ENCODE measurements at places on chromosomes 5 and 9. TPM values are rescaled to one million over a fixed set of nuclear protein-coding genes. Genes with fewer than 3 reads are reported as not detected.

STC2 gene
- 6.0 TPM for total RNA-seq

PCDHB11 gene
- 1.9 TPM for total RNA-seq

SLC4A9 gene
- 0.19 TPM for total RNA-seq

ARHGEF37 gene
- 15.8 TPM for total RNA-seq

CCDC127 gene
- 9.6 TPM for total RNA-seq

Data from cardiac septum (tissue), 1 donor.